Activated naive CD4-positive, alpha-beta T cell (primary cell): ENCODE measurements at places on chromosomes 11 and 22.

- no peak for DNase-seq
Observed at GRCh38 chr22:45776313-45776585, 104.6 kb downstream of the ATXN10 start.

GRCh38 chr11:132773751-132774150 lies 758.5 kb downstream of the OPCML start:
- DNase-seq: no peak

DNA sequence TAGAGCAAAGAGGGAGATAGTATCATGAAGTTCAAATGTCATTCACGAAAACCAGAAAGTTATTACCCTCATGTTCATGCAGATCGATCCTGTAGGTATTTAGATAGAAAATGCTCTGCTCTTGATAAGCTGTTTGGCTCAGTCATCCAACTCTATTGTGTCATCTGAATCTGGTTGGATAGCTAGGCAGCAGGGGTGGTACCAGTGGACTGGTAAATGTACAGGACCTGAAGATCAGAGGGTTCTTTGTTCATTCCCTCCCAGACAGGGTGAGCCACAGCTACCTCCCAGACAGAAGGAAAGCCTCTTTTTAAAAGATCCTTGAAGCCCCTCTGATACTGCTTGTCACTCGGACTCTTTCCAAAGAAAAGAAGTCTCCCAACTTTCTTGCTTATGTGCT lies 29.8 kb upstream of the DRD2 start:
- no peak for DNase-seq

DNA sequence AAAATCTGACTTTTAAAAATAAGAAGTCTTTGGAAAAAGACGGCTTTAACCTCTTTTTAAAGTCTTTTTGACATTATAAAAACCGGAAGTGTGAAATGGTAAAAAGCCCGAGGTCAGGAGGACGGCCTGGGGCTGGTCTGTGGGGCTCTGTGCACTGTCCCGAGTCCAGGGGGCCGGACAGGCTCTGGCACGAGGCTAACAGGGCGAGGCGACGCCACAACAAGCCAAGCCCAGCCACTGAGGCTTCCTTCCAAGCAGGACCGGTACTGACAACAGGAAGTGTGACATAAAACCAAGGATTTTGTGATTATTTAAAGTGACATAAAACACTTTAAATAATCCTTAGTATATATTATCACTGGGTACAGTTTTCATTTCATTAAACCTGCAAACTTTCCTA lies 39.2 kb downstream of the BRD1 start:
- no peak for DNase-seq

DNA sequence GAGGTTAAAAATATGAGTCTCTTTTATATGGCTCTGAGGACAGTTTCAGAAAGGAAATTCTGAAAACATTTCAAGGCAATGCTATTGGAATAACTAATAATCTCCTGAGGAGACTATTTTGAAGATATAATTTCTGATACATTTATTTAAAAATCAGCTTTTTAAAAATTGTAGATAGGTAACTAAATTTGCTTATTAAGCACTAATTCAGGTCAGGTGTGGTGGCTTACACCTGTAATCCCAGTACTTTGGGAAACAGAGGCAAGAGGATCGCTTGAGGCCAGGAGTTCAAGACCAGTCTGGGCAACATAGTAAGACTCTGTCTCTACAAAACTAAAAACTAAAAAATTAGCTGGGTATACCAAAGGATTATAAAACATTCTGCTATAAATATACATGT lies 17.0 kb downstream of the ZDHHC13 start:
- no peak for DNase-seq

DNA sequence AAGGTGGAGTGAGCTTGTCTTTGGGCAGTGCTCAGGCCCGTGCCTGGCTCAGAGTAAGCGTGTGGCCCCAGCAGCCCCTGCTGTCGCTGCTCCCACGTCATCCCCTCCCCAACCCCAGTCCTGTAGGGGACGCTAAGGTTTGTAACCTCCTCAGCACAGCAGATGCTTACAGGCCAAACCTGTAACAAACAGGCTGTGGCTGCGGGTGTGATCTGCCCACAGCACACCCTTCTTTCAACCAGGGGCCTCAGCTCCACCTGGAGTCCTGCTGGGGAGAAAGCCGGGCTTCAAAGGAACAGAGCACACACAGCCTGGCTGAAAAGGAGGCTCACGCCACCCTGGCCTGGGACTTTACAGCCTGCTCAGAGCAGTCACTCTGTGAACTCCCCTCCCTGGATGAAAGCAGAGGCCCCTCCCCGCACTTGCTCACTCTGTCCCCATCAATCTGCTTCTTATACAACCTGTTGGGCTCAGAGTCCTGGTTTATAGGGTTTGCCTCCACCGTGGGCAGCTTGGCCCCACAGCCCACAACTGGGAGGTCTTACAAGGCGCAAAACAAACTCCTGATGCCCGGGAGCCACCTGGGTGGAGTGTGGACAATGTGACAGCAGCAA lies 54.3 kb downstream of the SCUBE1 start:
- no peak for DNase-seq

- DNase-seq: no peak
Observed at GRCh38 chr11:130772266-130773227, 143.7 kb downstream of the SNX19 start.

DNA sequence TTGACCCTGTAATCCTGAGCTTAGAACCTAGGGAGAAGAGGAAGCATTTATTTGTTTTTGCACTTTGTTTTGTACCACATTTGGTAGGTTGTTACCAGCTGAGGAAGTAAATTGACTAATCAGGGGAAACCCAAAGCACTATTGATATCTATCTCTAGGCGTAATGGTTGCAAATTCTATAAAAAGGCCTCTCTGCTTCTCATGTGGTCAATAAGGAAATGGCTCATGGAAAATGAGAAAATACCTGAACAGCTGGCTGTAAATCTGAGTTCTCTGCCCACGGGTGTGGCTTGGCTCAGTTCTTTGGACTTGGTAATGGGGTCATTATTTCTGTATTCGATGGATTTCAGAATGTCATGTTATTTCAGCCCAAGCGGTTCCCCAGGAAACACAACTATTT lies 42.4 kb downstream of the BARX2 start:
- DNase-seq: no peak

- DNase-seq: no peak
Observed at GRCh38 chr11:126059238-126059781, 3.4 kb downstream of the CDON start.

DNA sequence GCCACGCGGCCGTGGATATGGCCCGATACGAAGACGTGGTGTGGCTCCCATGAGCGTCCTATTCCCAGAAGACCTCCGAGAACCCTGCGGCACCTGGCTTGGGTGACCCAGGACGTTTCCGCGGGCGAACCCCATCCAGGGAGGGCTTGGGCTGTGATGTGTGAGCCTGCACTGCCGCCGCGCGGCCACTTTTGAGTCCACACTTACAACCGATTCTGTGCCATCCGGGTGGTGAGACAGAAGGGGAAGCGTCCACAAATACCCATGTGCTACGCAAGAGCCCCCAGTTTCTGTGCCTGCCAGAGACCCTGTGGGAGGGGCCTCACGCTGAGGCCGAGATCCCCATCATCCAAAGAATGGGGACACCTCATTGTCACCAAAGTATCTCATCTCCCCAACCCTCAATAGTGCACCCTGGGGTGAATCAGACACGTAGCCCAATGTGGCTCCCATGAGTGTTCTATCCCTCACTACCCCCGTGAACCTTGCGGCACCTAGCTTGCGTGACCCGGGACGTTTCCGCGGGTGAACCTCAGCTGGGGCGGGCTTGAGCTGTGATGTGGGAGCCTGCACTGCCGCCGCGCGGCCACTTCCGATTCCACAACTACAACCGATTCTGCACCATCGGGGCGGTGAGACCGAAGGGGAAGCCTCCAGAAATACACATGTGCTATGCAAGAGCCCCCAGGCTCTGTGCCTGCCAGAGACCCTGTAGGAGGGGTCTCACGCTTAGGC lies 4.6 kb upstream of the H19 start:
- no peak for DNase-seq

DNA sequence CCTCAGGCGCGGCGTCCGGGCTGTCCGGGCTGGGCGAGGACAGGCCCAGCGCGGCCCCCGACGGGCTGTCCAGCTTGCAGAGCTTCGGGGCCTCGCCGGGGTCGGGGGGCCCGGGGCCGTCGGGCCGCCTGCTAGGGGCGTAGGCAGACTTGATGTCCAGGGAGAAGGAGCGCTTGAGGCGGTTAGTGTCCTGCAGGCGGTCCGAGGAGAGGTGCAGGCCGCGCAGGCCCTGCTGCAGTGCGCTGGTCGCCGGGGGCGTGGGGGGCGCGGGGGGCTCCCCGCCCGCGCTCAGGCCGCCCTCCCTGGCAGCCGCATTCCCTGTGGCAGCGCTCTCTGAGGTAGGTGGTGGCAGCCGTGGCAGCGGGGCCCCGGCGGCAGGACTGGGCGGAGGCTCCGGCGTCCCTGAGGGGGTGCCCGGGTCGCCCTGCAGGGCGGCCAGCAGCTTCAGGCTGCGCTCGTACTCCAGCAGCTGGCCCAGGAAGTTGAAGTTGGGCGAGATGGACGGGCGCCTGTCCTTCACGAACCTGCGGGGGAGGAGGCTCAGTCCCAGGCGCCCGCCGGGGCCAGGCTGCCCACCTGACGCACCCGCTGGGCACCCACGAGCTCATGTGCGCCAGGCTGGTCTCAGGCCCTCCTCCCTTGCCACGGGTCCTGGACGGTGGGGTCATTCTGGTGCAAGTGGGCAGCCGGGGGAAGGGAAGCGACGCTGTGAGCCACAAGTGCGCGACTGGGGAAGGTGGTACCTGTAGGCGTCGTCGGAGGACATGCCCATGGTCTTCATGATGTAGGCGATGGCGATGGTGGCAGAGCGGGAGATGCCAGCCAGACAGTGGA lies 14.8 kb downstream of the DUSP8 start:
- no peak for DNase-seq

DNA sequence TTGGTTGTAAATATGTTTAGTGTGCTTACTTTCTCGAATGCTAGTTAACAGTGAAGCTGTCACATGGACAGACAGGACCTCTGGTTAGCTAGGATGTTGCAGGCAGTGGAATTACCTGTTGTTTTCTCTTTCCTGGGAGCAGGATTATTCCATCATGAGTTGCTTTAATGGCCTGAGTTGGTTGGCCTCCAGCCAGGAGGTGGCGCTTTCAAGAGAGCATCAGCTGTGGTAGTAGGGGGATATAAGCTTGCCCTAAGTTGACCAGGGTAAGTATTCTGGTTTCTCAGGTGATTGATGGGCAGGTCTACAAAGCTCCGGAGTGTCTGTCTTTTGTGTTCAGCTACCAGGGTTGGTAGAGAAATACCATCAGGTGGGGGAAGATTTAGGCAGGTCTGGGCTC lies 43.5 kb downstream of the NELL1 start:
- no peak for DNase-seq

DNA sequence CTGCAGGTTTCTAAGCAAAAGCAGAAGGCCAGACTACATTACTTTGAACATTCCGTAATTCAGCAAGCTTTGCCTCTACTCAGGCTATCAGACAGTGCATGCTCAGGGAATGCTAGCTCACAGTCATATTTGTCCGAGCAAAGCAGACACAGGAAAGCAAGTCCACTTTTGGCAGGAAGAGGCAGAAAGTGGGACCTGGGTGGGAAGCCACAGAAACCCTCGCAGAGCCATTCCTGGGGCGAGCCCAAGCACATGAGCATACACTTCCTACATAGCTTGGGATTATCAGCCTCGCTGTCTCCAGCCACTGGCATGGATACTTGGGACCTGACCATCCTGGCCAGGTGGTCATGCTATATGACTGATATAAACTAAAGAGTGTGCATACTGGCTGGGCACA lies 113.3 kb downstream of the TRIM29 start:
- DNase-seq: no peak

DNA sequence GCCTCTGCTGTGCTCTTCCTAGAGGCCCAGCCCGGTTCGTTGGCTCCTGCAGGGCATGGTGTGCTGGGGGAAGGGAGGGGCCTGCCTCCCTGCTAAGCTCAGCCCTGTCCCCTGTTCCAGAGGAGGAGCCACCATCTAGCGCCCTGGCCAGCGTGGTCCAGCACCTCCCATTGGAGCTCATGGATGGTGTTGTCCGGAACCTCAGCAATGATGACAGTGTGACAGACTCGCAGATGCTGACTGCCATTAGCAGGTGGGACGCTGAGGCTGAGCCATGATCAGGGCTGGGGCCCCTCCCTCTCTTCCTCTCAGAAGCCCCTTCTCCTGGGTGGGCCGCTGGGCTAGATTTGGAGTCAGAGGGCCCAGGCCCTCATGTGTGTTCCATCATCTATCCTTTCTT lies 9.1 kb downstream of the USP35 start:
- no peak for DNase-seq

DNA sequence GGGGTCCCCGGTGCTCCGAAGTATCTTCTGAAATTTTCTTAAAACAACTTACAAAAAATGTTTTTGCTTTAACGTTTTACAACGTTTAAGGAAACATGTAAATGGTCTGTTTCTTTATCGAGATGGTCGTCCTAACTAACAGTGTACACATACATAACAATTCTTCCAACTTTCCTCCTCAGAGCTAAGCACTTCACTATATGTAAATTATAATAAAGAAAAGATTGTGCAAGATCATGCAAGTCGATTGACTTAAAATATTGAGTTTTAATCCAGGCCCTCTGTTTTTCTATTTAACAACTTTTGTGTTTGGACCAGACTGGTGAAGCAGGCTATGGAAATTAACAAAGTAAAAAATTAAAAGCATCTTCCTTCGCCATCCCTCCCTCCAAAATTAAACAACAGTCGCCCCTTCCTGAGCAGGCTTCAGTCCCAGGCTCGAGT lies 4.9 kb downstream of the ALX4 start:
- no peak for DNase-seq

GRCh38 chr22:40285513-40285912 lies 60.8 kb upstream of the ADSL start:
- DNase-seq: no peak

DNA sequence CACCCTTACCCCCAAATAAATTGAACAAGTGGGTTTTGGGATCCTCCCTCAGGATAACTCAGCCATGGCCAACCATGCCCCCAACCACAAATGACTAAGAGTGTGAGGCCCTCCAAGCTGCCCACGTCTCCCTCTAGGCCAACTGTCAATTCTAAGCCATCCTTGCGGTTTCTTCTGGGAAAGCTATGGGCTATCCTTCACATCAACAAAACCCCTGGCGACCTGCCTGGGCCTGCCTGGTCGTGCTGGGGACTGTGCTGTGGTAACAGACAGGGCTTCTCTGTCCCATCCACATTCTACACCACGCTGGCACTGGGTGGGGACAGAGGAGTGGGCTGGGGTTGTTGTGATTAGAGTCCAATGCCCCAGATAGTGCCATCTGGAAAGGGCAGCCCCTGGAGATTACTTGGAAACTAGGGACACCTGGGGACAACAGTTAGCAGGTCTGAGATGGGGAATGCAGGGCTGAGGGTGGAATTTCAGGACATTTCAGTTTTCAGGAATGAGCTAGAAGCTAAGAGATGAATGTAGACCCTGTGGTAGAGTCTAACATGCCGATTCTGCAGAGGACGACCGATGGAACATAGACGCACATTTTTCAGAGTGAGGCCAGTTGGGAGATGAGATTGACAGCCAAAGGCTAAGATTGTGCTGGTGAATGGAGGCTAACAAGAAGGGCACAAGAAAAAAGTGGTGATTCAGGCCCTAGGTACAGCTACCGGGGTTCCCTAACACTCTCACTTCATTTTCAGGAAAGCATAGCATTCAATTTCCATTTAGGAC lies 131.9 kb downstream of the RASSF10 start:
- no peak for DNase-seq
